Central memory CD8-positive, alpha-beta T cell (primary cell): ENCODE measurements at places on chromosomes 3 and 15.
A peak's percentile ranks its signal among the peaks of the same experiment; 100 is the strongest.

DNA sequence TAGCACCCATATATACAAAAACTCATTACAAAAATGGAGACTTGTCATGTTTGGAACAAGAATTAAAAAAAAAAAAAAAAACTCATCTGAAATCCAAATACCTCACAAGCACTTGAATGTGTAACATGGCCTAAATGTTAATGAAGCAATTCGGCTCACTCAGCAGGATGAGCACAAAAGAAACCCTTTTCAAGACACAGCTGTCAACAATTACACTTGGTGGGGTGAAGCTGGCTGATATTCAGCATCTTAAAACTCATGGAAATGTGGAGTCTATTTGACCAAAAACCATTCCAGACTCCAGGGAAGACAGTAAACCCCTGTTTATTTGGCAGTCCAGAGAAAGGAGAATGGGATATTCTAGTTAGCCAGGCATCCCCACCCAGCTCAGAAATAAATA, 205.4 kb upstream of the TSC22D2 start:
- no peak for DNase-seq

GRCh38 chr15:99282121-99282520, 30.8 kb downstream of the LRRC28 start:
- no peak for DNase-seq

DNA sequence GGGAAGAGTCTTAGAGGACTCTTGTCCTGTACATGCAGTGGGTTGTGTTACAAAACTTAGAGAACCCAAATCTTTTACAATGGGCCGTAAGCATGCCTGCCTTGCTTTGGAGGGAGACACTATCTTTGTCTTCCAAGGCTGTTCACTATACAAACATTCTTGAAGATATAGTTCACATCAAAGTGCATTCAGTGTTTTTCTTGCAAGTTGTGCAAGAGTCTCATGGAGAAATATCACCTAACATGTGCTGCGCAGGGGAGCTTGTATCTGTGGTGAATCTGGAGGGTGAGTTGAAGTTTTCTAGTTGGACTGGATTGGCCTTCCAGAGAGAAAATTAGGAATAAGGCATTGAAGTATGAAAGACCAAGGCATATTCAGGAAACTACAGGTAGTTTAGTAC, 7.8 kb upstream of the PRTG start:
- no peak for DNase-seq

- no peak for DNase-seq
Observed at GRCh38 chr3:104631254-104631653, 735.5 kb upstream of the ALCAM start.

DNA sequence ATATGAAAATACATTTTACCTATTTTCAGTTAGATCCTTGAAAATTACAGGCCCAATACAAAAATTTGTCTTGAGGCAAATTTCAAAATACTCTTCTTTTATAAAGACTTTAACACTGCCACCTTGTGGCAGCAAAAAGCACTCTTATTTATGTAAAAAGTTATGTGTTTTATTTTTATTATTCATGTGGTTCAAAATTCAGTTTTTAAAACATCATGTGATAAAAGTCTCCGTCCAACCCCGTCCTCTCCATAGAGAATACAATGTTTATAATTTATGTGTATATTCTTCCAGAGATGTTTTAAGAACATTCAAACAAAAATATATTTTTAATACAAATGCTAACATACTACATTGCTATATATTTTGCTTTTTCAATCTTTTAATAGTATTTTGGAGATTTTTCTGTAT, 36.9 kb upstream of the TRIM59 start:
- DNase-seq, result no peak

DNA sequence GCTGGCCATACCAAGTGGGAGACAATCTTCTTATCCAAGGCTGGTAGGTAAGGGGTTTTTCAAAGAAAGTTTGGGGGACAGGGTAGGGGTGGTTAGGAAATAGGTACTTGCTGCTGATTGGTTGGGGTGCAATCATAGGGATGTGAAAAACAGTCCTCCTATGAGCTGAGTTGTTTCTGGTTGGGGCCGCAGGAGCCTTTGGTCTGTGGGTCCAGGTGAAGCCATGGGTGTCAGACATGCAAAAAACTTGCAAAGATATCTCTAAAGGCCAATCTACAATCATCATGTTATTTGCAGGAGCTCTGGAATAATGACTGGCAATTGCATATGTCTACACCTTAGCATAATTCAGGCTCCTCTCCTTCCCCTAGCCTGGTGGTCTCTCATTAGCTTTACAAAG, 982.3 kb downstream of the DIPK2A start:
- DNase-seq, result no peak

GRCh38 chr3:146154995-146155394, 6.0 kb downstream of the PLOD2 start:
- DNase-seq, result no peak

DNA sequence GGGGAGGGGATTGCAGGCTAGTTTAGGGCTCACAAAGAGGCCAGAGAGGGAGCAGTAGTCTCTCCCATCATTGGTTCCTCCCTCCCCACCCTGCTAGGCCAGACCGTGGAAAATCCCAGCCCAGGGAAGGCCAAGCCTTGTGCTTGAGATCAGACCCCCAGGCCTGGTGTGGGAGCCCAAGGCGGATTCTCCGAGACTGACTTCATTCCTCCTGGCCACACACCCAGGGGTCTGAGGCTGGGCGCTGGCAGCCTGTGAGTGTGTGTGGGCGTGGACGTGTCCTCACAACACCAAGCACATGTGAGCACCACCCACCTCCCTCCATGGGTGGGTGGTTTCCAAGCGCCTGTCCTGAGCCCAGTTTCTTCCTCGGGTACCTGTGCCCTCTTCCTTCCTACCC, 4.1 kb downstream of the LOXL1 start:
- DNase-seq, result no peak

DNA sequence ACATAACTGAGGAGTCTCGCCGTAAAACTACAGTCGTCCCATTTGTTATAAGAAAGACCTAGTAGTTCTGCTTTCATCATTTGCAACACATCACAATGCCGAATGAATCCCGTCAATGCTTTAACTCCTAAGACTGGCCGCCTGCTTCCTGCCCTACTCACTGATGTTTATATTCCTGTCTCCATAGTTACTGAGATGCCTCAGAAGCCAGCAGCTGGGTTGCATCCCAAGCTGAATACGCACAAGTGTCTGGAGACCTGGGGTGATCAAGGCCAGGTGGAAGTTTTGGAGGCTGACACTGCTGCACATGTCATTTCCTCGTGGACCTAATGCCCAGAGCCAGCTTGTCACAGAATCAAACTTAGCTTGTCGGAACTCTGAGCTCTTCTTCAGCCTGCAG, 95.2 kb upstream of the UBE2E1 start:
- DNase-seq, result no peak

DNA sequence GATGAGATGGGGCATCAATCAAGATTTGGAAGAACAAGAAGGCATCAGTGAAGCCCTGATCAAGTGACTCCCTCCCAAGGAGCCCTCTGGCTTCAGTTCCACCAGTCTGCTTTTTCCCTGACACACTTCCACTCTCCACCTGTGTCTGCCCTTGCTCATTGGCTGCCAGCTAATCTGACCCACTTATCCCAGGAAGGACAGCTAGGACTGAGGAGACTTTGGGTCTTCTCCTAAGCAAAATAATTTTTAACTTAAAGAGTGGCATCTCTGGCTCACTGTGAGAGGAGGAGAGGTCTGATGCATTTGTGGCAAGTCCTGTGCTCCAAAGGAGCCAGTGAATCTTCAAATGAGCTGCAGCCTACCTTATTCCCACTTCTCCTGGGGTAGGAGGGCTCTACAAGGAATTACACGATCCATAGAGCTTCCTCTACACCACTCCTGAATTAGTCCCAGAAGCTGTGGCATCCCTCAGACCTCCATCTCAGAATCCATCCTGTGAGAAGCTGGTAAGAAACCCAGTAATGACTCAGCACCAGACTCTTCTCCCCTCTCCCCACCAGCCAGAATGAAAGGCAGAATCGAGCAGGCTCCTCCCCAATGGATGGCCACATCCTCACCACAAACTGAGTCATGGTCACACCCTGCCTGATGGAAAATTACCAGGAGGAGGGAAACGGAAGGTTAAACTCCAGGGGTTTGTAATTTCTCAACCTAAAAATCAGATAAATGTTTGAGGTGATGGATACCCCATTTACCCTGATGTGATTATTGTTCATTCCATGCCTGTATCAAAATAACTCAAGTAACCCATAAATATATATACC, 6.3 kb upstream of the PKM start:
- DNase-seq, result no peak

DNA sequence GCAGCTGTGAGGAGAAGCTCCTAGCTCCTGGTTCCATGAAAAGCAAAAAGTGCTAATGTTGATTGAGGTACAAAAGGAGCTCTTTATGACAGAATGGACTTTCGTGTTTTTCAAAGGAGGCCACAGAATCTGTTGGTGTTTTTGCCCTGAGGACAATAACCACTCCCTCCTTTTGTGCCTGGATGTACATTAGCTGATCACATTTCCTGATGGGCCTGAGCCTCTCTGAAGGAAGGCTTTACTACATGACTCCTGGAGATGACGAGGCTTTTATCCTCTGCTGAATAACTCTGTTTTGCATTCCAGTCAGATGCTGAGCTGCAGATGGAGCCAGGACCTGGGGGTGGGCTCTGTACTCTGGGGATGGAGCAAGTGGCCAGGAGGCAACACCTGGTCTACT, 301.9 kb downstream of the CACNA2D3 start:
- DNase-seq, result no peak

GRCh38 chr15:94607176-94607654, 375.9 kb downstream of the MCTP2 start:
- DNase-seq, result no peak

DNA sequence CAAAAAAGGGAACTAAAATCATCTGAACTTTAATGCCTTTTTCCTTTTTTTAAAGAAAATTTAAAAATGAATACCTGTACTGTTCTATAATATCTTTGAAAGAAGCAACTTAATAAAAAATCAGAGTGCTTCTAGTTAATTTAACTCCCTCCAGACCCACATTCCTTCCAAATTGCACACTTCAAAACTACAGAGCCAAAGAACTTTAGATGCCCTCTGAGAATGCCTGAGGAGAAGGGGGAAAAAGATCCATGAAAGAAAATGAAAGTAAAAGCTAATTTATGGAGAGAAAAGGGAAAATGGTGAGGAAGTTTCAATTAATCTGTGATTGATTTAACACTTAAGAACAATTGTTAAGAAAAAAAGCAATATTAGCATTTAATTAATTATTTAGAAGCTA, 1141.6 kb downstream of the IGSF11 start:
- no peak for DNase-seq

DNA sequence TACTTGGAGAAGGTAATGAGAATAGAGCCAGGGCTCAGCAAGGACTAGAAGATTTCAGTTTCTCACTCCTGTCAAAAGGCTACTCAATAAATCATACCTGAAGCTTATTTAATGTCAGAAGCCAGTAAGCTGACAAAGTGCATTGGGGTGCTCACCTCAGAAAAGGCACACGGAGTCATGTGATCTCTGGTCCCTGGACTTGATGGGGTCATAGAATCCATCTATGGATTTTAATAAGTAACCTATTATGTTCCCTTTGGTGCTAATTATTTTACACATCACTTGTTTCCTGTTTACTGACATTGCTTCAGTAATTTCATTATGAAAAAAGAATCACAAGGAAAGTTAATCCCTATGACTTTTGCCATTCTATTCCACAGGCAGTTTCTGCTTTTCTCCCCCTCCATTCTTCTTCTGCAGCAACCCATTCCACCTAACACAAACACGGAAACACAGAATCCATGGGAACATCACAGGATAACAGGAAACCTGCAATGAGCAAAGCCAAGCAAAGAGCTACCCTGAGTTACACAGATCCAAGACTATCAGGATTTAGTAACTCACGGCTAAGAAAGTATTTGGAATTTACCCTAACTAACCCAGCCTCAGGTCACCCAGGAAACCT, 159.6 kb downstream of the MEIS2 start:
- DNase-seq, result no peak

DNA sequence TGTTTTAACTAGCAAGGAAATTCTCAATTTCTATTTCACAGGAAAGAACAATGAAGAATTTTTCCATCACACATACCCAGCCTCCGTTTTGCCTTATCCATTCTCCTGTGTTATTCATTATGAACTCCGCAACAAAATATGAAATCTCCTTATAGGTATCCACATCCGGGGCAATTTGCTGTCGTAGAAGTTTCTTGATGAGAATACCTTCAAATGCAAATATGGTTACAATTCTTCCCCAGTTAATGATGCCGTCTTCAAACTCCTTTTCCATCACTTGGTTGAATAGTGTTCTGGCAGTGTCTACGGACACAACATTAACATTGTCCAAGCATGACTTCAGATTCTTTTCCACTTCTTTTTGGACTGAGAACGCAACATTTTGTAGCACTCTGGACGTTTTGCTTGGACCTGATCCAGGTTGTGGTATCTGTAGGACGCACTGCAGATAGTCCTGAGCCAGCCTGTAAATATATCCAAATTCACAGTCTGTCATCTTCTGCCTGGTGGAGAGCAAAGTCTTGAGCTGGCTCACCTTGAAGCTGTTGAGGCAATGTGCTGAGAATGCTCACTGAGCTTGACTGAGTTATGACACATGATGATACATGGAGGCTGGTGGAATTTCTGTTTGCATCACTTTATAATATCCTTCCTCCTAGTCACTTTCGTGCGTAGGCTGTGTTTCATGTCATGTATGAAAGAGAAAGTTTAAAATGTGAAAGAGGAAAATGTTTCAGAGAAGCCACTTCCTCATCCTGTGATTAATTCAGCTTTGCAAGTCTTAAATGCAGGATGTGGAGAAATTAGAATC, at the start of gene BCL2A1:
Gene BCL2A1 (minus strand): TSS at position 573 of the 811 bp plus-strand sequence. CDS start 77 bp downstream, at position 496.
- DNase-seq, result peak; percentile 36

DNA sequence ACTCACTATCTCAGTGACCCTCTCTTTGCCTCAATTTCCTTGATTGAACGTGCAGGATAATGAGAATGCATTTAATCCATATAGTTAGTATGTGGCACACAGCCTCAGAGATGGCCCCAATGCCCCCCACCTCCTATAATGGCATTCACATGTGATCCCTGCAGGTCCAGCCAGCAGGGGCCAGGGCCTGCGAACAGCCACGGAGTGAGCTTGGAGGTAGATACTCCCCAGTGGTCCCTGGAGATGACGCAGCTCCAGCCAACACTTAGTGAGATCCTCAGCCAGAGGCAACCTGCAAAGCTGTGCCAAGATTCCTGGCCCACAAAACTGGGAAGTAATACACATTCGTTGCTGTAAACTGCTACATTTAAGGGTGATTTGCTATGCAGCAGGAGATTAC, 184.9 kb upstream of the NSMCE3 start:
- DNase-seq, result no peak

GRCh38 chr3:18575573-18575972, 150.4 kb upstream of the SATB1 start:
- DNase-seq, result no peak

- DNase-seq, result no peak
Observed at GRCh38 chr3:9139366-9139765, 110.1 kb downstream of the SRGAP3 start.

GRCh38 chr3:174162550-174162949, 696.6 kb upstream of the NAALADL2 start:
- no peak for DNase-seq

GRCh38 chr3:123385001-123385401, 63.9 kb downstream of the ADCY5 start:
- DNase-seq, result no peak

DNA sequence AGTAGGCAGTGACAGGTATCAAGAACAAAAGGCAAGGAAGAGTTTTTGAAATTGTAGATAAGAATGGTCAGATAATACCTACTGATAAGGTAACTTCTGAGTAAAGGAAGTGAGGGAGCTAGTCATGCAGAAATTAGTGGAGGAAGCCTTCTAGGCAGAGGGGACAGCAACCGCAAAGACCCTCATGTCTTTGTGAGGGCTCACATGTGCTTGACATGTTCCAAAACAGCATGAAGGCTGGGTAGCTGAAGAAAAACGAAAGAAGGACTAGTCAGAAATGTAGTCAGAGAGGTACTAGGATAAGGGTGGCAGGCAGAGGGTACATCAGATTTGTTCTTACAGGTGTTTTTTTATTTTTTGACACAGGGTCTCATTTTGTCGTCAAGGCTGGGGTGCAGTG, 5.3 kb downstream of the SIN3A start:
- DNase-seq, result no peak
